ENCODE measurements at places on chromosomes 7 and 10. TPM values are rescaled to one million over a fixed set of nuclear protein-coding genes. Genes with fewer than 3 reads are reported as not detected.

The IQUB gene
- total RNA-seq: 0.98 TPM

The UPK3BL2 gene
- 11.4 TPM for total RNA-seq

The BPGM gene
- total RNA-seq: 24.2 TPM

The GSTO2 gene
- total RNA-seq: 2.0 TPM

The AASS gene
- total RNA-seq: 37.0 TPM

The PRLHR gene
- 0.22 TPM for total RNA-seq

The MYL10 gene
- not detected for total RNA-seq

The SFTPA2 gene
- total RNA-seq: 0.39 TPM

The EVX1 gene
- 7.1 TPM for total RNA-seq

The OR2A42 gene
- not detected for total RNA-seq

The SLC18A2 gene
- total RNA-seq: 12.0 TPM

The WDFY4 gene
- total RNA-seq: not detected

DNA sequence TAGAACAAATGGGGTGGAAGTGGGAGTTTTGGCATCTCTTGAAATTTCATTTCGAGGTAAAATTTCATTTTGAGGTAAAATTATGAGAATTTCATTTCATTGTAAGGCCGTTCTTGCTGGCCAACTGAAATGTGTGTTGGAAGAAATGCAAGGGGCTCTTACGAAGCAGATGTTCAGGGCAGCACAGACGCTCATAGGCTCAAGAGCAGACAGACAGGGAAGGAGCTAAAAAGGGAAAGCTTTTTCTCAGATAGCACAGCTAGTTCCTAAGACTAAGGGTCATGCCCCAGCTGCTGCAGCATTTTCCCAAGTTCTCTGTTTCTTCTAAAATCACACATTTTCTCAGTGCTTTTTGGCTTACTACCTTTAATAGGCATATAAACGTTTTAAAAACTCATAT, 65.1 kb upstream of the SFMBT2 start:
- DNase-seq: no peak

DNA sequence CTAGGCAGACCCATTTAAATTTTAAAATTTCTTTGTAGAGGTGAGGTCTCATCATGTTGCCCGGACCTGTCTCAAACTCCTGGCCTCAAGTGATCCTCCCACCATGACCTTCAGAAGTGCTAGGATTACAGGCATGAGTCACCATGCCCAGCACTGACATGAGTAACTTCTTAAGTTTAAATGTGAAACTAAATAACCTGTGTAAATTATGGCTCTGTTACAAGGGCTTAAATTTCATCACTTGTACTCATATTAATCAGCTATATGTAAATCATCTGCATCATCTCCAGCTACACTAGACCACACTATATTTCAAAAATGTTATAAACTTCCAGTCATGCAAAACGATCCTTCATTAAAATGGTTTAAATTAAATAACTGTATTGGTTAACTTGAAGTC, 56.1 kb downstream of the ATAD1 start:
- no peak for DNase-seq

GRCh38 chr10:117419921-117420320, 44.7 kb upstream of the PDZD8 start:
- DNase-seq: no peak

DNA sequence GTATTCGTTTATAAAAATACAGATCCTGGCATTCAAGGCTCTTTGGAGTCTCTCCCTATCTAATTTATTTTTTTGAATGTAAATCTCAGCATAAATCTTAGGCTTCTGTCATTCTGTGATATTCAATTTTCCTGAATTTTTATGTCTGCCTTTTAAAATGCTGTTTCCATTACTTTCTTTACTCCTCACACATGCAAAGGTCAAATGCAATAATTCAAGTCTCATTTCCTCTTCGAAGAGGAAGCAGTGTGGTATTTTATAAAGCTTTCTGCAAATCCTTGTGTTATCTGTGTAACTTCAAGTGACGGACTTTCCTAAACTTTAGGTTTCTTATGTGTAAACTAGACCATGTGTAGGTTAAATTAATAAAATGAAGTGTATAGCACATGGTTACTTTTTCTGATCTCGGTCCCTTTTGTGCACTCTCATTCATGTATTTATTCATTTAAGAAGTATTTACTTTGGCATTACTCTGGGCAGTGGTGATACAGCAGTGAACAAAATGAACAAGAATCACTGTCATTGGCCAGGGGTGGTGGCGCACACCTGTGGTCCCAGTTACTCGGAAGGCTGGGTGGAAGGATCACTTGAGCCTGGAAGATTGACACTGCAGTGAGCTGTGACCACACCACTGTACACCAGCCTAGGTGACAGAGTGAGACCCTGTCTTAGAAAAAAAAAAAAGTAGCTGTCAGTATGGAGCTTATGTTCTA, 332.2 kb downstream of the EXOC4 start:
- DNase-seq: no peak

DNA sequence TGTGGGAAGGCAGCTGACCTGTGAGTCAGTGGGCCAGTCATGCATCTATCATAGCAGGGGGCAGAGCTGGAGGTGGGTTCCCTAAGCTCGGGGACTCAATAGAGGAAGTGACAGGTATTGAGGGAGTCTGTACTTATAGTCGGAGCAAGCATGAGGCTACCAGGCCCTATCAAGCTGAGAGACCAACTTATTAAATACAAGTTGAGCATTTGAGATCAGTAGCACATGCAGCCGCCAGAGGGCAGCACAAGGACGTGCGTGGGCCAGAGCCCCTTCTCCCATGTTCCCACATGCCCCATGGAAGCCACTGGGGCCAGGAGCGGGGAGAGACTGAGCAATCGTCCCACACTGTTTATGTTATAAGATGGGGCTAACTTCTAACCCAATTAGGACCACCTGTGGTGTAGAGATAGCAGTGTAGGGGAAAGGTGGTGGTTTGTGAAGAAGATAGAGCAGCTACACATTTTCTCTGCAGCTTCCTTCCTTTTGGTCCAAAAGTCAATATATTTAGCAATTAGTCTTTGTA, 13.0 kb upstream of the STK31 start:
- DNase-seq: peak; percentile 80

DNA sequence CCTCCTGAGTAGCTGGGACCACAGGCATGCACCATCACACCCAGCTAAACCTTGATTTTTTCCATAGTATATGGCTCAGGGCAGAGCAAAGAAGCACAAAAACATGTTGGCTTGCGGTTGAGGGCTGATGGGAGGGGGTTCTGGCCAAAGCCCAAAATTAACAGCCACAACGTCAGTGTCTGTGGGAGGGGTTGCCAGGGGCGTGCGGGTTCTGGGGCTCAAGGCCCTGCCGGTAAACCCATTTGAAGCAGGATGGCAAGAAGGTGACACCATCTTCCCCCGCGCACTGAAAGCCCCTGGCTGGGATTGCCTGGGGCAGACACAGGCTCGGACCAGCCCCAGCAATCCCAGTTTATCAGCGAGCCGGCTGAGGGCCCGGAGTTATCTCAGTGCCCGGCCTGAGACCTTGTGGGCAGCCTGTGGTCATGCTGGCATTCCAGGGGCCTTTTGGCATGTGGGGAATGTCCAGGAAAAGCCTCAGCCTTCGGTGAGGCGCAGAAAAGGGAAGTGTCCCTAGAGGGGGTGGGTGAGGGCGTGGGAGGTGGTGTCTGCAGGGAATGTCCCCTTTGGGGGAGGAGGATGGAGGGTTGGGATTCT, 167.7 kb upstream of the TNRC18 start:
- no peak for DNase-seq

DNA sequence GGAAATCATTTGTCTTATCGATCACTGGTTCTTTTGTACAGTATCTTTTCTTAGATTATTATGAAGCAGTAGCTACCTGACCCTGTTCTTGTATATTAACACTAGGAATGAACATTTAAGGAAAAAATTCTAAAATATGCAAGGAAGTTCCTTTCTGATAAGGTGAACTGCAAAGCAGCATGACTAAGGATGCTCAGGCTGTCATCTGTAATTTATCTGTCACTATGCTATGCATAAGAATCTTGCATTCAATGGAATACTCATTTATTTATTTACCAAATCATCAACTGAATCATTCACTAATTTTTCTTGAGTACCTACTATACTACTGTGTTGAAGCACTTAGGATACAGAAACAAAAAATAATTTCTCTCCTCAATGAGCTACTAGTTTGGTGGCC, 5.8 kb downstream of the GSDME start:
- DNase-seq: no peak

DNA sequence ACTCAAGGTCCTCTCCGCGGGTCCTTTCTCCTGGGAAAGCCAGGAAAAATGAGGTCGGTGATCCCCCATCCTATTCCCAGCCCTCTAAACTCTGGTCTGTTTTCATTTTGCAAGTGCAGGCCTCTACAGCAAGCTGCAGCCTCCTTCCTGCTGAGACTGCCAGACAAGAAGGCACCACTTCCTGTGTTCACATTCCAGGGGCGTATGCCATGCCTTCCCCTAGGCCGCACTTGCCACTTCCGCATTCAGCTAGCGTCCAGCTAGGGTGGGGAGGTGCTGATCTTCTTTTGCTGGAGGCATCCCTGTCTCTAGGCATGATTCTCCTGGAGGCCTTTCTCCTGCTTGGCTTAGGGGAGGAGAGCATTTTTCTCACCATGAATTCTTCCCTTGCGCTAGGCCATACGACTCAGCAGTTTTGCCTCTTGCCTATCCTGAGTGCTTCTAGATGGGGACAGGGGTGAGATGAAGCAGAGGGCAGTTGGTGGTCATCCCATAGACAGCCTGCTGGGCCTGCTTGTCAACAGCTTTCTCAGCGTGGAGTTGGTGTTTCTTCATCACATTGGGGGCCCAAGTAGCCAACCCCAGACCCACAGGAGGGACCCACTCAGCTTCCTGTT, 328.9 kb downstream of the RPS24 start:
- no peak for DNase-seq

GRCh38 chr10:120824881-120825309, 26.3 kb upstream of the WDR11 start:
- DNase-seq: peak; percentile 41

DNA sequence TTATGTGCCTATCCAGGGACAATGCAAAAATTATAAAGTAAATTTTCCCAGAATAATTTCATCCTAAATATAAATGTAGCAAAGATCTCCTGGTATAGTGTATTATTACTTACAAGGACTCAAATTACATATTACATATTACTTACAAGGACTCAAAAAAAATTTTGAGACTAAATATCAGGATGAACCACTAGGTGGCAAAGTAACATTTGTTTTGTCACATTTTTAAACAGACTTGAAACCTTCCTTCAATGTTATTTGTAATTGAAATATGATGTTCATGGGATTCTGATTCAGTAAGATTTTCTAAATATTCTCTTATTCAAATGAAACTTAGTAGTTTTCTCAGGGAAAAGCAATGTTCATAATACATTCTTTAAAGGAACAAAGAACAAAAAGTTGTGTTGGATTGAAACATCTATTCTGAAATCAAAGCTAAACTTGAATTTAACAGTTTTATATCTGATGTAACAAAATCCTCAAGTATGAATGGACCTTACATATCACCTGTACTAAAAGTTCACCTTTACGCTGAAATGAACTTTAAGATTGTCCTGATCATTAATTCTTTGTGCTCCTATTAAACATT, 74.3 kb upstream of the GNAI1 start:
- DNase-seq: no peak

- no peak for DNase-seq
Measured at GRCh38 chr7:767580-767940, 40.5 kb upstream of the PRKAR1B start.

DNA sequence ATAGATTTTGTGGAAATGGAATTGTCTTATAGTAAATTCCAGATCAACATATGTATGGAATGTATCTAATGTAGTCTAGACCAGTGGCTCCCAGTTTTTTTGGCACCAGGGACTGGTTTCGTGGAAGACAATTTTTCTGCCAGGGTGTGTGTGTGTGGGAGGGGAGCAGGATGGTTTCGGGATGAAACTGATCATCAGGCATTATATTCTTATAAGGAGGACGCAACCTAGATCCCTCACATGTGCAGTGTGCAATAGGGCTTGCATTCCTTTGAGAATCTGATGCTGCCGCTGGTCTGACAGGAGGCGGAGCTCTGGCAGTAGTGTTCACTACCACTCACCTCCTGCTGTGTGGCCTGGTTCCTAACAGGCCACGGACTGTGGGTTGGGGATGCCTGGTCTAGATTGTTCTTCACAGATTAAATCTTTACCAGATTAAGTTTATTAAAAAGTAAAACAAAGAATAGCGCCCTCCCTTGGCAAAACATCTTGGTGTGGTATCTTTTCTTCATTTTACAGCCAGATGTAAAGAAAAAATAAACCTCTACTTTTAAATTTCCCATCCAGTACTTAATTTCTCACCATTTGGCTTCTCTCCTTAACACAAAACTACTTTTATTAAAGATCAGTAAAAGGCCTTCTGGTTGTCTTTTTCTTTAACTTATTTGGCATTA, 48.4 kb downstream of the SEPTIN7 start:
- peak; percentile 26 for DNase-seq

GRCh38 chr7:70237256-70237655, 639.0 kb downstream of the AUTS2 start:
- no peak for DNase-seq

DNA sequence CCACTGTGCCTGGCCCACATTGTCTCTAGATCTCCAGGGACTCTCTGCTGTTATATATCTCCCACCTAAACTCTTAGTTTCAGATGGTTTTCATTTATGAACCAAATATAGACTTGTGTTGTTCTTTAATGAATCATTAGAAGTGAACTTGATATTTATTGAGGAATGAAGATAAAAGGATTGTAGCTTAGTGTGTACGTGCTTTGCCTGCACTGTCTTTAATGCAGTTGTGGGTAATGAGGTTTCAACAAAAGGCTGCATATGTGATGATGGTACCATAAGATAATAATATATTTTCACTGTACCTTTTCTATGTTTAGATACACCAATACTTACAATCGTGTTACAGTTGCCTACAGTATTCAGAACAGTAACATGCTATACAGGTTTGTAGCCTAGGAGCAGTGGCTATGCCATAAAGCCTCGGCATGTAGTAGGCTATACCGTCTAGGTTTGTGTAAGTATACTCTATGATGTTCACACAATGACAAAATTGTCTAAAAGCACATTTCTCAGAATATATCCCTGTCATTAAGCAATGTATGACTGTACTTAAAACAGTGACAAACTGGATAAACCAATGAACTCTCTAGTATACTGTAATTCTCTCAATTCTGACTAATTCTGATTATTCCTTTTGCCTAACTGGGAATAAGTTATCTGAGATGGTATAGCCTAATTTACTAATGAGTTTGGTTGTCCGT, 25.2 kb downstream of the VCL start:
- no peak for DNase-seq

GRCh38 chr7:84139986-84140729, 54.4 kb downstream of the SEMA3A start:
- DNase-seq: no peak

DNA sequence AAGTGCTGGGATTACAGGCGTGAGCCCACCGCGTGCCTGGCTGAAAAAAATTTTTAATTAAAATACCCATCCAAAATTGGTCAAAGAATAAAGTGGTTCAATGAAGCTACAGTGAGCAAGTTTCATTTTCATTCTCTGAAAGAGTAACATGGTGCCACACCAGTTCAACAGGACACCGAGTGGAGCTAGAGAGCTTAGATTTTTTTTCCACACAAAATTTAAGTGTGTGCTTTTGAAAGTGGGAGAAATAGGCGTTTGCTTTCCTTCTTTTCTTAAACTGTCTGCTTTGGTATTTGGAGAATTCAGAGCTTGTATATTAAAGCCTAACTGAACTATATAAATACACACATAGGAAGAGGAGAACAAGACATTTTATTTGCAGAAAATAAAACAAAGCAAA, 43.4 kb downstream of the BPGM start:
- DNase-seq: no peak

All from glutamatergic neuron (in vitro differentiated cells).